ENCODE measurements at places on chromosomes 5 and 9.

GRCh38 chr9:19967888-19968459, 179.1 kb upstream of the SLC24A2 start:
- DNase-seq, result no peak

DNA sequence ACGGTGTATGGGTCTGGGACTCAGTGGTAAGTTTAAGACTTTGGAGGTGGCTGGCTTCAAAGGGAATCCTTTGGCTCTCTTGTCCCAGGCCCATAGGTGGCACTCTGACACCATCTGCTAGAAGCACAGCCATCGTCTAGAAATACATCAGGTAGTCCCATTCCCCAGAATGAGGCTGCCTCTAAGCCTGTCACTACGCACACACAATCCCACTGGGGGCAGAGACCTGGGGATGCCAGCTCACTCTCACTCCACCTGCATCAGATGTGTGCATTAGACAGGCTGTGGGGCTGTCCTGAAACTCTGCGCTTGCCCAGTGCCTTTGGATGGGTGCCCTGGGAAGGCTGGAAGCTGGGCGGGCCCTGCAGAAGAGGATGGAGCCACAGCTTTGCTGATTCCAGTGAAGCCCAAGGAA, 127.5 kb upstream of the PANK3 start:
- DNase-seq, result peak; percentile 37

GRCh38 chr9:19231126-19231903, 822 bp downstream of the DENND4C start:
- peak; percentile 38 for DNase-seq

DNA sequence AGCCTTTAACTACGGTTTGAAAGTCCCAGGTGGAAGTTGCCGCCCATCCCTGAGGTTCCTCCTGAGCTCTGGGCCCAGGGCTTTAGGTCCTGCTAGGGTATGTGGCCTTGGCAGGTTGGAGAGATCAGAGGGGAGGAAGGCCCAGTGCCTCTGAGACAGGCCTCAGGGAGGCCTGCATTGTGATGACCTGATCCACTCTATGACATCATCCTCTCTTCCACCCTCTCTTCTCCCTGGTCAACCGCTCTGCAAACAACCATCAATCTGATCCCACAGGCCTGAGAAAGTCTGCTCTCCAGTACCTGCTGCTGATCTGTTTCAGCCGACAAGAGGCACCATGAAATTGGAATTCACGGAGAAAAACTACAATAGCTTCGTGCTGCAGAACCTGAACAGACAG, at the start of gene CCIN:
Gene CCIN (plus strand): TSS at position 223 of the 400 bp plus-strand sequence. CDS start 115 bp downstream, at position 338.
- no peak for DNase-seq

- no peak for DNase-seq
These were observed 117.5 kb upstream of the CDH6 start for GRCh38 chr5:31075981-31076380.

Measured in GM13977 (cell line).